ENCODE measurements at places on chromosomes 13 and 19. TPM values are rescaled to one million over a fixed set of nuclear protein-coding genes. Genes with fewer than 3 reads are reported as not detected.

DNA sequence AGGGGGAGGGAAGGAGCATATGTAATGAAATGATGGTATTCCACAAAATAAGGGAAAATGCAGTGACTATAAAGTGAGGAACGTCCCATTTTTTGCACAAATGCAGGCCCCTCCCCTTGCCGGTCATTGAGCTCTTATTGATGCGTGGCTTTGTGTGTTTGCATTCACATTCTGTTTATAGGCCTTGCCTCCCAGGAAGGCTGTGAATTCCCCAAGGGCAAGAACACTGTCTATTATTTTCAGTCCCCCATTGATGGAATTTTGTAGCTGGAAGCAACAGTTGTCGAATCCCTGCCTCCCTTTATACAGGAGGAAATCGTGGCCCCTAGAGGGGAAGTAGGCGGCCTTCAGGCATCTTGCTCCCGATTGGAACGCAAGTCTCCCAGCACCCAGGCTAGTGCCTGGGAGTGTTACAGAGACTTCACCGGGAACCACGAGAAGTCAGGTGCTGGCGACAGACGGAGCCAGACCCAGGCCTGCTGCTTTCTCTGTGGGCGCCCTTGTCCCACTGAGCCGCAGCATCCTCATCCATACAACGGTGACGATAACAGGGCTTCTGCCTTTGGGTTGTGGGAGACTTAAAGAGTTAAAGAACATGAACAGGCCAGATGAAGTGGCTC lies 6.9 kb downstream of the SBSN start:
- peak; percentile 72 for DNase-seq

- DNase-seq, result peak; percentile 99
These were observed at the start of gene DMAC2 for GRCh38 chr19:41439441-41440222. DMAC2 (minus strand) TSS chr19:41439912; CDS start chr19:41439899, 13 bp downstream.

DNA sequence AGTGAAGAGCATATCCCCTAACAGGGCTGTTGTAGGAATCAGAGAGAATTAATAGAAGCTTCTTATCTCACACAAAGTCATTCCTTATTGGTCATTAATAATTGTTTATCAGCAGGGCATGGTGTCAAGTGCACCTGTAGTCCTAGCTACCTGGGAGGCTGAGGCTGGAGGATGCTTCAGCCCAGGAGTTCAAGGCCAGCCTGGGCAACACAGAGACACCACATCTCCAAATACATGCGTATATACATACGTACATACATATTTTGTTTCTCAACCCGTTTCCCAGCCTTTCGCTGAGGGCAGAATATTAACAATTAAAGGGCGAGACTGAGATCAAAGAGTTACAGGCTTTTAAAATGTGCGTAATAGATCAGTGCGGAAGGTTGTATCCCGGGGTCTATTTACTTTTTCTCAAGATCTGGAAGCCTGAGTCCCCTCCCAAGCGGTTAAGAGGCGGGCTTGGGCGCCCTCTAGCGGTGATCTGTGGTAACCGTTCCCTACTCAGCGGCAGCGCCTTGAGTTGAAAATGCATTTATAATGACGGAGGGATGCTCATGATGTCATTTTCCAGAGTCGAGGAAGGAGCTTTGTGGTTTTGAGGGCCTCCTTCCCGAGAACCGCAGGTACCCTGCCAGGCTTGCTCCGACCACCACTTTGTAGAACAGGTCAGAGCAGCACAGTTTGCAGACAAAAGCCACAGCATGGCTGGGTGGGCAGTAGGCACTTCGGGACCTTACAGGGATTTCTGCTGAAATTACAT lies 169.6 kb upstream of the GPR12 start:
- peak; percentile 47 for DNase-seq

DNA sequence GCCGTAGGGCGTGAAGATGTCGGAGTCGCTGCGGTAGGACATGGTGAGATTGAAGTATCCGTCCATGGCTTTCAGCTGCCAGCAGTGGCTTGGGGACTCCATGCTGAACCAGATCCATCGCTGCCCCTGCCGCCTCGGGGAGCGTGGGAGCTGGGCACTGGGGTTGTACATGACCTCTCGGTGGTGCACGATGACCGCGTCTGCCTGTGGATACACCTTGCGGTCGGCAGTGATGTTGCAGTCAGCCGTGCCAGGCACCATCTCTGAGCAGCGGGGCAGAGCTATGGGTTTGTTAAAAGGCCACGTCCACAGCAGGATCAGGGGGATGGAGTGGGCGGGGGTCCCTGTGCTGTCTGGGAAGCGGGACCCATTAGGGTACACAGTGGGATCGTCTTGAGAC lies 7.4 kb downstream of the FUT6 start:
- no peak for DNase-seq

- no peak for DNase-seq
These were observed 1.8 kb downstream of the FXYD7 start for GRCh38 chr19:35144600-35145436.

DNA sequence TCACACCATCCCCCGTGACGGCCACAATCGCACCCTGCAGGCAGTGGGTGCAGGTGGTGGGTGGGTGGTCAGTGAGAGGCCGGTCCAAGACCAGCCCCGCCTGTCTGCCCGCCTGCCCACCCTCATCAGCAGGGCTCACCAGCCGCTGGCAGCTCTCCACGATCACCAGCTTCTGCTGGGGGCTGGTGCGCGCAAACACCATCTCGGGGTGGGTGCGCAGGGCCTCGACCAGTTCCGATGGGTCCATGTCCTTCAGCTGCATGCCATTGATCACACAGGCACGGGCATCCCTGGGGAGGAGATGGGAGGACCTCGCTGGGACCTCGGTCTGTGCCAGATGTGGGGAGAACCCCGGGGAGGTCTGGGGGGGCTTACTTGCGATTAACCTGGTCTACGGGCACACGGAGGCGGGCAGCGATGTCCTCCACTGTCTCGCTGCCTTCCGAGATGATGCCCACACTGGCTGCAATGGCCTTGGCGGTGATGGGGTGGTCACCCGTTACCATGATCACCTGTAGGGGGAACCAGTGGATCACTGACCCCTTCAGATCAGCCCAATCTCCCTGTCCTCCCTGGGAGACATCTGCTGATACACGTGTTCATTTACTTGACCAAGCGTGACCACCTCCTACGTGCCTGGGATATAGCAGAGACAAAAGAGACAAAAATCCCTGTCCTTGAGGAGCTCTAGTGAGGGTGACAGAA lies 8.0 kb downstream of the ATP4A start:
- no peak for DNase-seq

DNA sequence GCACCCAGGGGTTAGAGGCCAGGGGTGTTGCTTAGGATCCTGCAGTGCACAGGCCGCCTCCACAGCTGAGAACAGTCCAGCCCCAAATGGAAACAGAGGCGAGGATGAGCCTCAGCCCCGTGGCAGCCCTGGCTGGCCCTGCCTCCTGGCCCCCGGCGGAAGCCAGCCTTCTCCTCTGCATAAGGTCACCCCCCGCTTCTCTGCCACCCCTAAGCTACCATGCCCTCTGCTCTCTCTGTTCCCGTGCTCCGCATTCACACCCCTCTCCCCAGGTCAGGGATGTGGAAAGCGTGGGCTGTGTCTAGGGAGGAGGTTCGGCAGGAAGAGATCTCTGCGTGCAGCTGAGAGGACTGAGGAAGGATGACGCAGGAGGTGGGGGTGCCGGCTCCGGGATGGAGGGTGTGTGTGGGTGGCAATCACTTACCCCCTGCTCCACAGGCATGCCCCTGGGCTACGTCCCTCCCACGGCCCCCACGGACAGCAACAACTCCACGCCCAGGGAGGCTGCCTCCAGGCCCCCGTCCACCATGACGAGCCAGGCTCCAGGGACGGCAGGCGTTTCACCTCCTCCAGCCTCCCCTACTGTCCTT lies 6.0 kb downstream of the SSC5D start:
- DNase-seq, result no peak

GRCh38 chr19:32471811-32472210 lies 66.2 kb downstream of the DPY19L3 start:
- no peak for DNase-seq

- peak; percentile 1 for DNase-seq
These were observed 17.7 kb downstream of the GPC6 start for GRCh38 chr13:93244141-93244917.

DNA sequence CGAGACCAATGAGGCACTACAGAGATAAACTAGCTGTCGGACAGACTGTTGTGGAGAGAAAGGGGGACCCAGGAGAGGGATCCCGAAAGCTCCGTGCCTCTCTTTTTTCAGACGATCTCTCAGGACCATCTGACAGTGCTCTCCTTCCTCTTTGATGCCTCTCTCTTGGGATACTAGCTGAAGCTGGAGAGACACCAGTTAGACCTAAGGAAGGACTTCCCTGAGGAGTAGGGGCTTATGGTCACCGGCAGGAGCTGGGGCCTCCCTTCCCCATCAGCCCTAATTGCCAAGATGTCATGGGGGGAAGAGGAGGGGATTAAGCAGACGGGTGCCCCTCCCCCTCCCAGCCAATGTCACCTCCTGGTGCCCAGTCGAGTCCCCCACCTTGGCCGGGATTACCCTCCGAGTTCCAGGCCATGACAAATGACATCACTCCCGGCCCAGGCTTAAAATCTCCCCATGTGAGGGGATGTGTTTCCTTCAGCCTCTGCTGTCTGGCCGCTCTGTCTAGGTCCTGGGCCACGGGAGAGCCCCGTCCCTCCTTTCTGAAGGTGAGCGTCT lies at the start of gene CRX:
Gene CRX, plus strand, starts transcription at position 478 of the 561 bp plus-strand sequence. CDS start 12,507 bp downstream, outside the sequence.
- DNase-seq, result no peak

DNA sequence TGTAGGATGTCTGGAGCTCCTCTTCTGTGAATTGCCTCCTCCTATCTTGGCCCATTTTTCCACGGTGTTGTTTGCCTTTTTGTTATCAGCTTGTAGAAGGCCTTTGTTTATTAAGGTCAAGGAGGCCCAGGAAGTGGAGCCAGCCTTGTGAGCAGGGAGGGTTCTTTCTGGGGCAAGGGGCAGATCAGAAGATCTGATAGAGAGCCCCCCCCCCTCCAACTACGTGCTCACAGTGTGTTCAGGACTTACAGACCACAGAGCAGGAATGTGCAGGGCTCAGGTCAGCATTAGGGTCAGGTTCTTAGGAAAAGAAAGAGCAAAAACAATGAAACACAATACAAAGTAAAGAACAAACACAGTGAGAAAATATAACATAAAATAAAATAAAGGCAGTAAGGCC lies 59.4 kb downstream of the CCNE1 start:
- no peak for DNase-seq

- no peak for DNase-seq
These were observed 23.3 kb downstream of the RBM26 start for GRCh38 chr13:79382545-79383275.

GRCh38 chr19:44903602-44904425 lies 1.8 kb upstream of the APOE start:
- DNase-seq, result peak; percentile 57

GRCh38 chr19:14089662-14090508 lies 666 bp downstream of the SAMD1 start:
- peak; percentile 43 for DNase-seq

DNA sequence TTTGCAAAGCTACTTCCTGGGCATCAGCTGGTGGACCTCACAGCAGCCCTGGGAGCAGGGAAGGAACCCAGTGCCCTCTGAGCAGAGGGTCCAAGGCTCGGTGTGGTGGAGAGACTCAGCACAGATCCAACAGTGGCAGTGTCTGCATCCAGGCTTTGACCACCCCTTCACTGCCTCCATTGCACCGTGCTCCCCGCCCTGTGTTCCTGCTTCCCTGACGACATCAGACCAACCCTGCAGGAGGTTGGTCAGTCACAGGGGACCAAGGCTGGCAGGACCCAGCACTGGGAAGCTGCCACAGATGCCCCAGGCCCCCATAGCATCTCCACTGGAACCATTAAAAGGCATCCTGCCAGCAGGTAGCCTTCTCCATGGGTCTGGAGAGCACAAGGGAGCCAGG lies 7.8 kb upstream of the VSTM2B start:
- no peak for DNase-seq

DNA sequence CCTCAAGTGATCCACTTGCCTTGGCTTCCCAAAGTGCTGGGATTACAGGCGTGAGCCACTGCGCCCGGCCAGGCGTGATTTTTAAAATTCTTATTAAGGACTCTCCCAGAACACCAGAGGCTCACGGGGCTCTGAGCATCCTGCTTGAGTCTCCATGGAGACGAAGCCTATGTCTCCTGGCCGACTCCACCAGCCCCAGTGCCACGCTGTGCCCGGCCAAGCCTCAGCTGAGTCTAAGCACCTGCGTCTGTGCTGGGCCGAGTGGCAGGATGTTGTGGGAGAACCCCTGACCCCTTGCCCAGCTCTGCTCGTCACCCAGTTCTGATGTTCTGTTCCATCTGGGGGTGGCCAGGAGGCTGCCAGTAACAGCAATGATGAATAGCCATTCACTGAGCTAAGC lies 3.9 kb upstream of the CELF5 start:
- DNase-seq, result no peak

- no peak for DNase-seq
These were observed 3.4 kb upstream of the TBXA2R start for GRCh38 chr19:3609779-3610719.

GRCh38 chr19:49331616-49332055 lies 3.6 kb upstream of the CD37 start:
- peak; percentile 23 for DNase-seq

DNA sequence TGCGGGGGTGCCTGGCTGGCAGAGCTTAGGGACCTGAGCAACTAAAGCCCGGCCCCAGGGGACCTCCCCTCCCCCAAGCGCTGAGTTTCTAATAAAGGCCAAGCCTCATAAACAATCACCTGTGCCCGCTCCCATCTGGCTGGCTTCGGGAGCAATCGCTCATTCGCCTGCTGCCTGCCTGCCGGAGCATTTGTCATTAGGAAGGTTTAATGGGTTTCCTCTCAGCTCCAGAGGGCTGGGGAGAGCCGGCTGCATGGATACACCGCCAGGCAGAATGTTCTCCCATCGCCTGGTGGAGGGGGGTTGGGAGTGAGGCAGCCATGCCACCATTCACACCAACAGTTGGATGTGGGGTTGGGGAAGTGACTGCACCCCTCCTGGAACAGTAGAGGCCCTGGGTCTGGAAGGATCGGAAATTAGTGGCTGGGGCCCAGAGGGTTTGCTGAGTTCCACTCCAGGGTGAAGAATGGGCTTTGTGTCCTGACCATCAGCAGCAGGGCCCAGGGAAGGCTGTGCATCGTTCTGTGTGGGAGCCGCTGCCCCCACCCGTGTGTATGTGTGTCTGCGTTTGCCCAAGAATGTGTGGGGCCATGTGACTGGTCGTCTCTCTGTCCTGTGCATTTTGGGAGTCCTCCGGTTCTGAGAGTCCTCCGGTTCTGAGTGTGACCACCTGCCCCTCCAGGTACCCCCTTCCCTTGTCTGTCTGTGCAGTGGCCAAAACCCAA lies 15.3 kb downstream of the PIN1 start:
- no peak for DNase-seq

- peak; percentile 52 for DNase-seq
These were observed 17.6 kb downstream of the LIG1 start for GRCh38 chr19:48152551-48152950.

- no peak for DNase-seq
These were observed 421.6 kb upstream of the SLC10A2 start for GRCh38 chr13:103487841-103488240.

GRCh38 chr13:87128036-87128435 lies 543.1 kb upstream of the SLITRK5 start:
- no peak for DNase-seq

GRCh38 chr13:93603043-93603442 lies 376.4 kb downstream of the GPC6 start:
- DNase-seq, result no peak

- peak; percentile 51 for DNase-seq
These were observed 84.3 kb downstream of the FGF14 start for GRCh38 chr13:102317593-102317992.

Gene SIGLEC8
- total RNA-seq, result 0.49 TPM

Gene LPAR6
- 21.8 TPM for total RNA-seq

Gene CASP14
- not detected for total RNA-seq

Gene CEBPA
- 31.0 TPM for total RNA-seq

Gene ZNF506
- 68.1 TPM for total RNA-seq

Gene EPSTI1
- 12.8 TPM for total RNA-seq

Gene FXYD1
- 15.0 TPM for total RNA-seq

Gene LHB
- total RNA-seq, result not detected

Gene CIC
- total RNA-seq, result 56.4 TPM

Gene KLK13
- total RNA-seq, result not detected

Gene FAM216B
- not detected for total RNA-seq

Gene ATCAY
- not detected for total RNA-seq

Gene KLK7
- total RNA-seq, result not detected
